Activated CD4-positive, alpha-beta T cell treated with anti-CD3 and anti-CD28 coated beads, Interleukin-2, amount 50 U/mL, for 48 hours (primary cell): ENCODE measurements at places on chromosomes 3 and 15.
A peak's percentile ranks its signal among the peaks of the same experiment; 100 is the strongest.

- DNase-seq = no peak
These were observed 72.7 kb upstream of the WDR72 start for GRCh38 chr15:53831907-53832770.

- no peak for DNase-seq
These were observed 114.7 kb upstream of the CCNL1 start for GRCh38 chr3:157274644-157275137.

- DNase-seq = no peak
These were observed 33.3 kb upstream of the VPS8 start for GRCh38 chr3:184778426-184779332.

DNA sequence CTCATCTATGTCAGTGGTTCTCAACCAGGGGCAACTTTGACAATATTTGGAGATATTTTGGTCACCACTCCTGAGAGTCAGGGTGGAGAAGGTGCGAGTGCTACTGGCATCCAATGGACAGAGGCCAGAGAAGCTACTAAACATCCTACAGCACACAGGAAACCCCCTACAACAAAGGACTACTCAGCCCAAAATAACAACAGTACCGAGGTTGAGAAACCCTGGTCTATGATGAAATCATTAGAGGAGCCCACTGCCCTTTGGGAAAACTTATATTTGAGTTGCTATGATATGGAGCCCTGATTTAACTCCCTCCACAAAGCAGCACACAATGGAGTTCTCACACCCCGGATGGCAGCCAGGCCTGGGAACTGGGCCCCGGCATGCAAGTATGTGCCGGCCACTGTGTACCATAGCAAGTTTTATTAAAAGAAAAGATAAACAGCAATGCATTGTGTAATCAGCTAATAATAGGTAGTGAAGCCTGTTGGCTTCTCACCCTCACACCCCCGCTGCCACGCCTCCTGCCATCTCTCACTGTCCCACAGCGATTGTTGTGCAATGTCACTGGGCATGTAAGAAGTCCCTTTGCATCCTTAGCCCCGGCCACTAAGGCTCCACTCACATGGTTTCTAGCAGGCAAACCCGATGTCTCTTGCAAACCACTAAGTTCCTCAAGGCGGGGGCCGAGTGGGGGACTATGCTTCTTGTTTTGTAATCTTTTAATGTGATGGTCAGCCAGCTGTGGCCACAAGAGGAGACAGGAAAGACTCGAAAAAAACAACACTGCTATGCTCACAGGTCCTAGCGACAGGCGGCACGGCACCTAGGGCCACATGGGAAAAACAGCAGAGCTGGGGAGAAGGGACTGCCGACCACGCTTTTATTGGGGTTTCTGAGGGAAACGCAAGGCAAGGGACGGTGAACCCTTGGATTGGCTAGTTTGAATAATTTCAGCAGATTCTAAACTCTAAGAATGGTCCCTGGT, 110.0 kb downstream of the AQP9 start:
- no peak for DNase-seq

DNA sequence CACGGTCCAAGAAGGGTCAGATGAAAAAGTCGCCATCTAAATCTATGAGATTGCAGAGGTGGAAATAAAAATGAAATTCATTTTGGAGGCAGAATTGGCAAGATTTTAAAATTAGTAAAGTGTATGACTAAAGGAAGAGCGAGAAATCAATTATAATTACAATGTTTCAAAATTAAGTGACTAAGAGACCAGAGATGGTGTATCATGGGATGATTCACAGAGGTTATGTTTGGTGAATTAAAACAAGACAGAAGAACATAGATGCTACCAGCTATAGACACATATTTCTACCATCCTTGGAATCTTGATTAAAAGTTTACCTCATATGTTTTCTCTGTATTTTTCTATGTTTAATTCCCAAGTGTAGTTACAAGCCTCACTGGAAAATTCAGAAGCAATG, 308.9 kb upstream of the DNAJC19 start:
- no peak for DNase-seq

GRCh38 chr3:195352895-195353488, 82.0 kb upstream of the XXYLT1 start:
- no peak for DNase-seq

DNA sequence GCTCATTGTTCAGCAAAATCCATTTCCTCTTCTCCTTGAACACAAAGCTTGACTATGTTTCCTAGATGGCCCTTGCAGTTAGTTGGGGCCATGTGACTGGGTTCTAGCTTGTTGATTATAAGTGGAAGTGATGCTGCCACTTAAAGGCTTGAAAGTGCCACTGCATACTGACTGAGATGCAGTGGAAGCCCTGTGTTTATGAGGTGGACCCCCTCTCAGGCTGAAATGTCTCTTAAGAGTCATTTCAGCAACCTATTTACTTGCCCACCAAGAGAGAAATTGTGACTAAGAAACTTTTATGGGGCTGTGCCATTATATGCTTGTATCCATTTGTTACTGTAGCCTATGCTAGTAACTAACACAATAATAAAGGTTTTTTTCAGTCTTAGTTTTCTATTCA, 8.4 kb upstream of the ANP32A start:
- no peak for DNase-seq

DNA sequence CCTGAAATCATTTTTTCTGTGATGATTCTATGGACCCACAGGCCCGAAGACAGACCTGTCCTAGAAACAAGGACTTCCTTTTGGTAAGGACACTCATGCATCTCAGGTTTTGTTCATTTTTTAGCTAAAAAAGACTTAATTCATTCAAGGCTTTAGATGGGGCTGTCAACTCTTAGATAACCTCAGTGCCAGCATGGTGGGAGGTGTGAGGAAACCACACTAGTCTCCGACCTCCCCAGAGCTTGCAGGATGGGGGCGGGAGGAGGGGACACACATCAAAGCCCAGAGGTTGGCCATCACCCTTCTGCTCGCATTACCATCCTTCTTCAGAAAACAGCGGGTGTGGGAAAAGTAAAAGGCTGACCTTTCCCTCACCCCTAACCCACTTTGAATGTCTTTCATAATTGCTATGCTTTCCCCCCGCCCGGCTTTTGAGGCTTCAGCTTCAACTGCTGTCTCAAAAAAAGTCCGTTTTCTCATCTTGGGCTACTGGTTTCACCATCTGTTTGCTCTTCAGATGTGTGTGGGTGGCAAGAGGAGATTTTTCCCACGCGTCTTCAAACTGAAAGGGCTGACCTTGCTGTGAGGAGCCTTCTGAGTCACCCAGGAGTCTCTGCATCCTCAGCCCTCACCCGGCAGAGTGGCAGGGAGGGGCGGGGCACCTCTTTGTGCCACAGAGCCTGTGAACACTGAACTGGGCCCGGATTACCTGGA, 27.6 kb upstream of the CXCR6 start:
- DNase-seq = peak; percentile 87

GRCh38 chr3:102299125-102299877, 135.5 kb upstream of the ZPLD1 start:
- no peak for DNase-seq

- no peak for DNase-seq
These were observed 41.5 kb upstream of the CDV3 start for GRCh38 chr3:133531981-133532380.

- no peak for DNase-seq
These were observed 45.7 kb downstream of the WDR76 start for GRCh38 chr15:43872416-43873020.

DNA sequence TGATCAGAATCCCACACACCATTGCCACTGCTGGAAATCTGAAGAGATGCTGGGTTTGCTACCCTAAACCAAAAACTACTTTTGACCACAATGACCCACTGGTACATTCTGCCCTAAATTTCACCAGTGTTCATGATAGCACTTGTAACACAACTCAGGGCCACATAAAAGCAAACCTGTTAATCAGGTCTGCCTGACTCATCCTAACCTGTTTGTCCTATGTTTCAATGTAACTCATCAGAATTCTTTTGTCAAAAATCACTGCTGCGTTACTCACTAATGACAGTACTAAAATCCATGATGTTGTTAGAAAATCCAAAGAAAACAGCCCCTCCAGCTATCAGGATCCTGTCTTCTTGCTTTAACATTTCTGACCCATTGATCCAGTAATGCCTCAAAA, 55.6 kb upstream of the XCR1 start:
- DNase-seq = no peak

DNA sequence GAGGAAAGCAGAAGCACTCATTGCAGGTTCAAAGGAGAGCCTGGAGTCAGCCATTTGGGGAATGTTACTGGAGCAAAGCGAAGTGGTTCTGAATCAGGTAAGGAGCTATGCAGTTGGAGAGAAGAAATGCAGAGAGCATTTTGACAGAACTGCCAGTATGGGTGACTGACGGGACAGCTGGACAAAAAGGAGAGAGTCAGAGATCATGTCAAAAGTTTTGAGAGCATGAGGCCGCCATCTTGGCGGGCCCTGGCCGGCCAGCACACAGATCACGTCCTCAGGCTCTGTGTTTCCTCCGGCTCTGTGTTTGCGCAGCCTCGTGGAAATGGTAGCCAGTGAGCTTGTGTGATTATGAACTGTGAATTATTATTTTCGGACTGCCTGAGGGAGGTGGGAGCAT, 29.8 kb upstream of the UBE3A start:
- no peak for DNase-seq

GRCh38 chr3:146772211-146772743, 167.1 kb upstream of the PLSCR5 start:
- DNase-seq = no peak

DNA sequence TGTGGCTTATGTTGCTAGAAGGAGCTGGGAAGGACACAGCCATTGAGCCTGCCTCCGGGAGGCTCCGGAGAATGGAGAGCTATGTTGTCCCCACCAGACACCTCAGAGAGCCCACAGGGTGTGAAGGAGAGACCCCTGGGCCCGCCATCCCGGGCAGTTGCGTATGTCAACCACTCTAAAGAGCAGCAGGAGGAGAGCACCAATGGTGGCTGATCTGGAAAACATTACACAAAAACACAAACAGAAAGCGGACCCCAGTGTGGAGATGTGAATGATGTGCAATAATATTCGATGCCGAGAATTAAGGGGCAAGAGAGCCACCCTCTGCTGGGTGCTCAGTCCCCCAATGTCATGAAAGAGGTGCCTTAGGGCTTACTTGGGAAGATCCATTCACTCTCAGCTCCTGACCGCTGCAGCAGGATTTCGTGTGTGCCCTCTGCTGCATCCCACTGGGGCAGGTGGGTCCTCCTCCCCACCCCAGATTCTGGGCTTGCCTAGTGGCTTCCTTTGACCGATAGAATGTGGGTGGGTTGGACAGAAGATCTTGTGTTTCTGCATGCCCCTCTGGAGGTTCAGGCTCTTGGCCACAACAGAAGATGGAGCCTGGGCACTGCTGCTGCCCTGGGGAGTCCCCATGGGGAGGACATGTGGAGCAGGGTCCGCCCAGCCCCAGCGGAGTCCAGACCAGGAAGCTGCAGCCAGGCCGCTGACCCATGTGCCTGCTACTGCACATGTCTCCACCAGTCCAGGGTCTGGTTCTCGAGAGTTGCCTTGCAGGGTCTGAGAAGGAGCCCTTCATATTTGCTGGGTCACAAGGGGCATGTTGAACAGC, 245.3 kb downstream of the OCA2 start:
- no peak for DNase-seq

DNA sequence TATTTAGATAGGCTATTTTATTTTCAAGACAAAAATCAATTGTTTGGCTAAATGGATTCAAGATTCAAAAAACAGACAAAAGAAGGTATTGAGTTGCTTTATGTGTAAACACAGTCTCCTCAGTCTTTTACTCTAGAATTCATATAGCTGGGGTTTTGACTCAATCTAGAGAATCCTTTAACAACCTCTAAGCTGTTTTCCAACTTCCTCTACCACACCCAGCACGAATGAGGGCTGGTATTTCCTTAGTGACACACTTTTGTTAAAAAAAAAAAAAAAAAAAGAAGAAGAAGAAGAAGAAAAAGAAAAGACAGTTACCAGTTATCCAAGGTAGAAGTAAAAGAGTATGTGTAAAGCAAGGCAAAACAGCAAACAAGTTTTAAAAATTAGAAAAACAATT, 732.8 kb upstream of the GOLIM4 start:
- DNase-seq = no peak

DNA sequence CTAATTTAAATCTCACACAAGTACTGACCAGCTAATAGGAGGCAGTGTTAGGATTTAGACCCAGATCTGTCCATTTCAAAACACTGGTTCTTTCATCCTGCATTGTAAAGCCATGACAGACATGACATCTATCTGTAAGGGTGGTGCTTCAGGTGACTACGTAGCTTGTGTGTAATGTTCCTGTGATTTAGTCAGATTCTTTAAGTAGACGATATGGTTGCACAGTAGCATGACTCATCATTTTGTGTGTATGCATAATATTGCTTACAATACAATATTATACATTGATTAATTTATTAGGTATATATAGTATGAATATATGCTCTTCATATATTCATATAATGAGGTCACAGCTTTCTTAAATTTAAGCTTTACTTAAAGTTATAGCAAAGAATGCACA, 628.5 kb downstream of the GRM7 start:
- DNase-seq = no peak

- DNase-seq = no peak
These were observed 656.3 kb downstream of the RBMS3 start for GRCh38 chr3:29937185-29937584.

DNA sequence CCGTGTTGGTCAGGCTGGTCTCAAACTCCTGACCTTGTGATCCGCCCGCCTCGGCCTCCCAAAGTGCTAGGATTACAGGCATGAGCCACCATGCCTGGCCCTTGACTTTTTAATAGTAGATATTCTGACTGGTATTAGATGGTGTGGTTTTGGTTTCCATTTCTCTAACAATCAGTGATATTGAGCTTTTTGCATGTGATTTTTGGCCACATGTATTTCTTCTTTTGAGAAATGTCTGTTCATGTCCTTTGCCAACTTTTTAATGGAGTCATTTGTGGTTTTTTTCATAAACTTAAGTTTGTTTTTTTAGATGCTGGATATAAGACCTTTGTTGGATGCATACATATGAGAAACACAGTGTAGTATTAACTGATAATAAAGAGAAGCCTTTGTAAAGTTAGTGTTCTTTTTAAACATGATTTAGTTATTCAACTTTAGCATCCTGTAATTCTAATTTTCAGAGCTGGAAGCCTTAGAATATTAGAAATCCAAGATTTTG, 280.8 kb downstream of the RBMS3 start:
- DNase-seq = no peak

GRCh38 chr3:112670824-112671223, 29.9 kb upstream of the CCDC80 start:
- no peak for DNase-seq

DNA sequence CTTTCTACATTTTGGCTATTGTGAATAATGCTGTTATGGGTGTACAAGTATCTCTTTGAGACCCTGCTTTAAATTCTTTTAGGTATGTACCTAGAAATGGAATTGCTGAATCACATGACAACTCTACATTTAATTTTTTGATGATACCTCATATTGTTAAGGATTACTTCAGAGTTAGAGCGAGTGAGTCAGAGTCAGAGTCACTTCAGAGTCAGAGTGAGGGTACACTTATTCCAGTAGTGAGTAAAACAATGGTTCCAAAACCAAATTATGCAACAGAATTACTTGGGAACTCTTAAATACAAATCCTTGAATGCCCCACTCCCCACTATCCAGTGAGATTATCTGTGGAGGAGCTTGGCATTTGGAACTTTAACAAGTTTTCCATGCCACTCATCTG, 50.3 kb upstream of the SNRK start:
- DNase-seq = no peak

- DNase-seq = no peak
These were observed 157.0 kb downstream of the CHST2 start for GRCh38 chr3:143276592-143276991.

- DNase-seq = no peak
These were observed 363.0 kb downstream of the PLOD2 start for GRCh38 chr3:145798007-145798406.
